BJ (cell line): ENCODE measurements at places on chromosomes 3 and 15.
A peak's percentile ranks its signal among the peaks of the same experiment; 100 is the strongest.

- DNase-seq = peak; percentile 66
These were observed 9.2 kb upstream of the PGPEP1L start for GRCh38 chr15:99016680-99017321.

DNA sequence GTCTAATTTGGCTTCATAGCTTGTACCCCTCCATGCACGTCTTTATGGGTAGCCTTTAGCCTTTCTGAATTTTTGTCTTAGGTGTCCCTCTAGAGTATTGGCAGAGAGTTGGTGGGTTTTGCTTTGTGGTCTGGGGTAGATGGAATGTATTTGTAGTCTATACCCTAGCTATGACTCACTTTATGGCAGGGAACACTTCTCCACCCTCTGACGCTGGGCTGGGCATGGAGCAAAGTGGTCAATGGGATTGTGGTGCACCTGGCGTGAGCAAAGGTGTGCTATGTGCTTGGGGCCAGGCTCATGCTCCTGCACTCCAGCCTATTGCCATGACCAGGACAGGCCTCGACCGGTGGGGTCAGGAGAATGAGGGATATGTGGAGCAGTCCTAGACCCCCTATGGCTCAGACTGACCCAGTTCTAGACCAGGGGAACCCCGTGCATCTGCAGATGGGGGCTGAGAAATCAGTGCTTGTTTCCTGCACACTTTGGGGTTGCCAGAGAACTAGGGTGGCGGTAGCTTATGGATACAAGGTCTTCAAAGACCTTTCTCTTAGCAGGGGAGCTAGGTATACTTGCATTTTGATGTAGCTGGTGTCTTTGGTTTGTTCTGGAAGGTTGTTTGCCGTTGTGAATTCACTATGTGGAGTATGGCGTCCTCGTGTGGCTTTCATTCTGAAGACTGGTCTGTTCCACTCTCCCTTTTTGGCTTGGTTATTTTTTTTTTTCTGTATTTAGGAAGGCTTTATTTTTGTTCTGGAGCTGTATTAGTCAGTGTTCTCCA, 49.4 kb upstream of the RPL32 start:
- no peak for DNase-seq

GRCh38 chr15:45684533-45684932, 49.7 kb downstream of the SQOR start:
- DNase-seq = no peak

- no peak for DNase-seq
These were observed 10.6 kb upstream of the VWA5B2 start for GRCh38 chr3:184218814-184219213.

DNA sequence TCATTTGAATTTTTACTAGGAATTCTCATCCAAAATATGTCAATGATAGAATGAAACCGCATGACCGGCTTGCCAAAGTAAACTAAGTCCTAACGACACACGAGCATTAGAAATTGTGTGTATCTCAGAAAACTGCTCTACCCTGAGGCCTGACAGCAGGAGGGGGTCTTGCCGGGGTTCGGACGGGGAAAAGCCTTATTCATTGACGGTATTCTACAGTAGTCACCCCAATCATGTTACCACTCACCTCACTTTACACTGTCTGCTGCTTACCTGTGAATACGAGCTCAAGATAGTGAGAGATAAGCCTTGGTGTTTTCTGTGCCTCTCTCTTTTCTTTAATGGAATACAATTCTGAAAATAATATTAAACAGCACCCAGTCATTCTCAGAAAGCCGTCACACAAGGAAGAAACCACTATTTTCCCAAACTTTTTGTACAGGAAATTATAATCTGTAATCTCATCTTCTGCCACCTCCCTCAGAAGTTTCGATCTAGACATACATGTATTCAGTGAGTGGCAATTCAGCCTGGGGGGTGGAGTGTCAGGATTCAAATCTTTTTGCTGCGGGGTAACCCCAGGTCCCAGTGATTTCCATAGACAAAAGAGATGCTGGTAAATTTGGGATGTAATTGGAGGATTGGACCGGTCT, 492 bp upstream of the FAM43A start:
- DNase-seq = no peak

DNA sequence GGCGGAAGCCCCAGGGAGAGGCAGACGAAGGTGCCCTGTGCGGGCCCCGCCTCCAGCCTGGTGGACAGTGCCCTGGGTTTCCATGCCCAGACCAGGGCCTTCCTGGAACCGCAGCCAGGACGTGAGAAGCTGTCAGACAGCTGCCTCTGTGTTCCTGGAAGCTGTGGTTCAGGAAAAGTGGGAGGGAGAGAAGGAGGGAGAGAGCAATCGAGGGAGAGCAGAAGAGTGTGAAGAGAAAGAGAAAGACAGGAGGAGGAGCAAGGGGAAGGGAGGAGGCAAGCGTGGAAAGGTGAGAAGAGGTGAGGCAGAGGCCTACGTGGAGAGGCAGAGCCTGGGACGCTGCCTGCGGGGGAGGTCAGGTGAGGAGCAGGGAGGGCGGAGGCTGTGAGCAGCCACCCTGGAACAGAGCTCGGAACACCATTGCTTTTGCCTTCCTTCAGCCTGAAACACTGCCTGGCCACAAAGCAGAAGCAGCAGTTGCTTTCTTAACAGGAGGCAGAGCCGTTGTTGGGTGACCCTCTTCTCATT, 18.6 kb downstream of the ZDHHC19 start:
- DNase-seq = no peak

- no peak for DNase-seq
These were observed 340.6 kb downstream of the KCNH8 start for GRCh38 chr3:19488939-19489338.

DNA sequence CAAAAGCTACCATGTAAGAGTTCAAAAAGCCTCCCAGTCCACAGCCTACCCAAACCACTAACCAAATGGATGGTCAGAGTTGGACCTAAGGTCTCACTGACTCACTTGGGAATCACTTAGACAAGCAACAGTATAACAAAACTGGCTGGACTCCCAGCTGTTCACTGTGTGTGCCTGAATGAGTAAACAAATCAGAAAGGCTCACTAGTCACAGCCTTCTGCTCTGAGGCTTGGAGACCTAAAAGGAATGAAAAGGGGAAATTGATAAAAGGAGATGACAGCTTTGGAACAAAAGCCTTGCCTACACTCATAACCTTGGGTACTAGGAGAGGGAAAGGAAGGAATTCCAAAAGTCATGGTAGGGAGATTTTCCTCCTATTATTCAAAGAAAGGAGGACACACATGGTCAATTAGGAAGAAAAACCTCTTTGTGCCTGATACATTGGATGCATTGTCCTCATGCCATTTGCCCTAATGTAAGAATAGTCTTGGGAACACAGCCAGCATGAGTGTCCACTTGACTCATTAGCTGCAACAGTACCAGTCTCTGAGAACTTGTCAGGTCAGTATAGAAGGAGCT, 92.3 kb downstream of the FRMD5 start:
- DNase-seq = peak; percentile 93

DNA sequence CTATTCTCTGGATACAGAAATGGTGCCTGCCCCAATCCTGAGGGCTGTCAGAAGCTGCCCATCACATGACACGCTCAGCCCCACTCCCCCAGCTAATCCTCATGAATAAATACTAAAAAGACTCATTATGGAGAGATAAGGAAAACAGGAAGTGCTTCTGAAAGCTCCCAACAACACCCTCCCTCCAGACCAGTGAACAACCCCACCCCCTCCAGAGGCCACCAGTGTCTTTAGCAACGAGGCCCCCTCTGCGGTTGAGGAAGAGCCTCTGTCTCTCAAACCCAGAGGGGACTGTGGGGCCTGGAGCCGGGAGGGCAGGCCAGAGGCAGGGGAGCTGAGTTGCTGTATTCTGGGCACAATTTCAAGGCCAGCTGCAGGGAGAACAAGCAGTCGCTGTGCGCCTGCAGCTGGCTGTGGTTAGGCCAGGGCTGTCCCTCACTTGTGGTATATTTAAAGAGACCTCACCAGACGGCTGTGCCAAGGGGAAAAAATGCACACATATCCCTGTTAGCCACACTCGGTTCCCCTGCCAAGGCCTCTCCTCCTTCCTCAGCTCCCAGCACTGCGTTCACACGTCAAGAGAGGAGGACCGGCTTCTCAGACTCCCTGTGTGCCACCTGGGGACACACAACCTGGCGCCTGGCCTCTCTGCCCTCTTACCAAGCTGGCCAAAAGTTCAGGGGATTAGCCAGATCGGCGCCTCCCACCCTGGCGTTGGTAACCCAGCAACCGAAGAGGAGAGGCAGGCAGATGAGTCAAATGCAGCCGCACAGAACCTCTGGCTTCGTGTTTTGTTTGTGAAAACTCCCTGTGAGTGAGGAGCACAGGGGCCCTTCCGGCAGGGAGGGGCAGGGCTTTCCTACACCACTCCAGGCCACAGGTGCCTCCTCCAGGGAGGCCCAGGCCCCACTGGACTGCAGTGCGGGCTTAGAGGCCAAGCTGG, 101.2 kb upstream of the ETV5 start:
- peak; percentile 10 for DNase-seq

GRCh38 chr3:194103505-194103904, 32.4 kb upstream of the HES1 start:
- DNase-seq = no peak

DNA sequence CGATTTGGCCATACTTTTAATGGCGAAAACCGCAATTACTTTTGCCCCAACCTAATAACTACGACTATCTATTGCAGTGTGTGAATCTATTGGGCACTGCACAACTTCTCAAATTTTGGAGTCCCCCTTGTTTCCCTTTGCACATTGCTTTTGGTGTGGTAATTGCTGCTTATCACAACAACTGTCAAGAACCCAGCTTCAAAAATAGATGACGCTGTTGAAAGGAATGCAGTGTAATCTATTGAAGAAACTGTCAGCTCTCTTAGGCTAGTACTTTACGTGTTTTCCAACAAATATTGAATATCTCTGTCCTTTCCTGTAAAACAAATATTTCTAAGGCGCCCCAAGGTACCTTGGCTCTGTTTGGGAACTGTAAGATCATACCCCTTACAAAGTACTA, 222.8 kb upstream of the UBE2E2 start:
- DNase-seq = no peak

GRCh38 chr15:100234158-100235029, 107.4 kb downstream of the ADAMTS17 start:
- DNase-seq = no peak

- DNase-seq = no peak
These were observed 99.1 kb downstream of the OXSM start for GRCh38 chr3:25888892-25889524.

- no peak for DNase-seq
These were observed 463.6 kb downstream of the SHQ1 start for GRCh38 chr3:72384602-72385001.

GRCh38 chr3:159664006-159664405, 324.6 kb upstream of the IL12A start:
- DNase-seq = no peak

DNA sequence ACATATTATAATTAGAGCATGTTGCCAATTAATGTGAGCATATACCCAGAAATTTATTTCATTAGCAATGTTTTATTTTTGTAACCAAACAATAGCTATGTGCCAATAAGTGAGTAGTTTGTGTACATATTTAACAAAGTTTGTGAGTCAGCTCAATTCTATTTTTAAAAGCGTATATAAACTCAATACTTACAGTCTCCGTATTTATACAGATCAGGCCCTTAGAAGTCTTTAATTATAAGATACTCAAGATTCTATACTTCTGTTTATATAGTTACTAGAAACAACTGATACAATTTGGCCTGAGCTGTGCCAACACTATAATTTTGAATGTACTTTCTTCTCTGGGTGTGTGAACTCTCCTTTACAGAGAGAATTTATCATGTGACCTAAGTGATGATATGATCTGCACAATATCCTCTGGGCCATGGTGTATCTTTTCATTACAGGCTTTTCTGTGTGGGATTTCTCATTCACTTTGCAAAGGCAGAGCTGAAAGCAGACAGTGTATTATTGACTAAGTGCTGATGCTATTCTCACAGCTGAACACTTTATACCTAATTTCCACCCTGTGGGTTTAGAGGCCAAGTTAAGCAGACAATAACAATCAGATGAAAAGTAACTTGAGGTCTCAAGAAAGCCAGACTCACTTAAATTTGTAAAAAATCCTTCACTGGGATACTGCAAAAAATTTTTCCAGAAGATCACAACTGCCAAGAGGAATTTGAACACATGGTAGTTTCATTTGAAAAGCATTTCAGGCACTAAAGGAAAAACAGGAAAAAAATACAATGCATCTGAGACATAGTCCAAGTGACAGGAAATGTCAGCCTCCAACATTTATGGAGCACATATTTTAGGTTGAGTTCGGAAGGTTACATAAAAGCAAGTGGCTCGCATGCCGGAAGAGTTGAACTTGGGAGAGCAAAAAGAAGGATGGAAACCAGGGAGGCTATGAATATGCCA, 277.9 kb upstream of the SEMA6D start:
- peak; percentile 47 for DNase-seq

DNA sequence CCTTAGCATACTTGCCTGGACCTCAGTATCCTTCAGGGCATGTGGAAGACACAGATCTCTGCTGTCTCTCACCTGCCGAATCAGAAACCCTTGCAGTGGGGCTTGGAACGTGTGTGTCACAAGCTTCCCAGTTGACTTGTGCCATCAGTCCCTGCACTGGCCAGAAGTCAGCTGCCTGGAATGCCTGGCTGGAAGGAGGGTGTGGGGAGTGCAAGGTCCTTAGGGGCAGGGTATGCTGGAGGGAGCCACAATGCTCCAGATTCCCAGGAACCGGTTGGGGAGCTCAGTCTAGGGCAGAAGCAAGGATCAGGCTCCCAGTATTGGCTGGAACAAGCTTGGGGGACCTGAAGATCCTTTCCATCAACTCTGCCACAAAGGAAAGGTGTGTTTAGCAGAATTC, 27.1 kb downstream of the SPSB4 start:
- no peak for DNase-seq

DNA sequence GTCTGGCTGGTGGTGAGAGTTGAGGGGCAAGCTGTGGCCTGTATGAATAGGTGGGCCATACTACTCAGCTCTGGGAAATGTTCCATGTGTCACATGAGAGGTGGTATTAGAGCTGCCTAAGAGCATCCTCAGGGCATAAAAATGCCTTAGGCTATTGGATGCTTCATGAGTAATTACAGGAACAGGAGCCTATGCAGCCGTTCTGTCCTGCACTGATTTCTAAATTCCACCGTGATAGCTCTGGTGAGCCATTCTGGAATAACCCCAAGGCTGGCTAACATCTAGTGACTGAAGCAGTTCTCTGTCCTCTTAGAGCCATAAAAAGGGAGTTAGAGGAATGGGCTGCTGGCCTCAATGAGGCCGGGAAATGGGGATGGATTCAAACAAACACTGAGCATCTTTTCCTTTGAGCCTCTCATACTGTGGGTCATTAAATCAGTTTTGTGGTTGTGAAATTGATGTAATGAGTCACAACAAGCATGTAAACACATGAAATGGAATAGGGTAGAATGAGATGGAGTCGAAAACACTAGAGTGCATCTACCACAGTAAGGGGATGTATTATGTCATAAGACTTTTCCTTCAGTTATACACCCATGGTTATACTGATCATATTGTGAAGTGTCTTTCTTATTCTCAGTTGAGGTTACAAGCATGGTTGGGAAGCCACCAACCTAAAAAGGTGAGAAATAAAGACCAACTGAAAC, 41.0 kb downstream of the DGKG start:
- DNase-seq = no peak

DNA sequence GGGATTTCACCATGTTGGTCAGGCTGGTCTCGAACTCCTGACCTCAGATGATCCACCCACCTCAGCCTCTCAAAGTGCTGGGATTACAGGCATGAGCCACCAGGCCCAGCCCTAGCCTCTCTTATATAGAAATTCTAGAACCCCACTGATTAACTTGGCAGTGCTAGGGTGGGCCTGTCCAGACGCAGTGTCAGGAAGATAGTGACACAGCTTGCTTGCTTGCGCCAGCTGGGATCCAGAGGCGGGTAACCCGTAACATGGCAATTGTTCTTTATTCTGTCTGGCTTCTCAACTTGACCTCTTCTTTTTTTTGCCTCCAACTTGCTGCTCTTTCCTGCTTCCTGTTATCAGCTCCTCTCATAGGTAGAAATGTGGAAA, 16.2 kb downstream of the CEP19 start:
- DNase-seq = no peak

GRCh38 chr3:60514866-60515265, 736.4 kb downstream of the FHIT start:
- DNase-seq = no peak
